Amniotic stem cell (primary cell): ENCODE measurements at places on chromosomes 7 and 10.

DNA sequence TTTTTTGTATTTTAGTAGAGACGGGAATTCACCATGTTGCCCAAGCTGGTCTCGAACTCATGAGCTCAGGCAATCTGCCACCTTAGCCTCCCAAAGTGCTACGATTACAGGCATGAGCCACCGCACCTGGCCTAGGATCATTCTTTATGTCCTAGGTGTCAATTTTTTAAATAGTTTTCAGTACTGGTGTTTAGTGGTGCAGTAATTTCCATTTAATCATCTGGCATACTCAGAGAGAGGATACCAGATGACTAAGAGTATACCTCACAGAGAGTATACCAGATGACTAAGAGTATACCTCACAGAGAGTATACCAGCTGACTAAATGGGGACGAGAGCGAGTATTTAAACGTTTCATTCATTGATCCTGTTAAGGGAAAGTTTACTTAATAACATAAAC, 37.3 kb upstream of the TMEM248 start:
- no peak for DNase-seq

- DNase-seq, result no peak
Observed at GRCh38 chr7:139329119-139329518, 12.0 kb upstream of the FMC1 start.

- DNase-seq, result no peak
Observed at GRCh38 chr10:8103543-8103942, 49.1 kb downstream of the GATA3 start.

DNA sequence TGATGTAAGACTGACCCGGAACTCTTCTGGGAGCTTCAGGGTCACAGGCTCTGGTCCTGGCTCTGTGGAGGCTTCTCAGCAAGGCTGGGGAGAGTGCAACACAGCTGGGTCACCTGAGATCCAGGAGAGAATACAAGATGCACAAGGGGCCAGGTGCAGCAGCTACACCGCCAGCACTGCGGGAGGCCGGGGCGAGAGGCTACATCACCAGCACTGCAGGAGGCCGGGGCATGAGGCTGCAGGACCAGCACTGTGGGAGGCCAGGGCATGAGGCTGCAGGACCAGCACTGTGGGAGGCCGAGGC, 44.3 kb downstream of the PDGFA start:
- no peak for DNase-seq

GRCh38 chr10:80829562-80829961, 291.9 kb downstream of the SH2D4B start:
- DNase-seq, result no peak

DNA sequence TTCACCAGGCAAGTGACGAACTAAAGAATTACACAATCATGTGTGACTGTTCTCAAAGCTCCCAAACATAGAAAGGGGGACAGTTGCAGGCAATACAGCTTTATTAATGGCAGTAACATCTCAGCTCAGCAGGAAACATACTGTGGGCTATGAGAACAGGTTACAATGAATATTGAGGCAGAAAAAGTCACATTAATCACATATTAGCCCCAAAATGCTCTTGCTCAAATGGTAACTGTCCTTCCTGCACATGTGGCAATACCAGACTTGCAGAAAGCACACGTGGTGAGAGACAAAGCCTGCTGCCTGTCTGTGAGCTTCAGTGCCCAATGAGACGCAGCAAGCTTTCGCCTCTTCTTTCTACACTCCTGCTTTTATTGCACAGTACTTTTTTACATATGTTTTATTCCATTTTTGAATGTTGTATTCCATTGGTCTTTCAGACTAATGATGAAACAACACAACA, 104.9 kb upstream of the ACBD5 start:
- no peak for DNase-seq

- DNase-seq, result no peak
Observed at GRCh38 chr10:92119340-92119739, 171.5 kb downstream of the CPEB3 start.

- DNase-seq, result no peak
Observed at GRCh38 chr7:117836-118614, 74.3 kb upstream of the FAM20C start.

DNA sequence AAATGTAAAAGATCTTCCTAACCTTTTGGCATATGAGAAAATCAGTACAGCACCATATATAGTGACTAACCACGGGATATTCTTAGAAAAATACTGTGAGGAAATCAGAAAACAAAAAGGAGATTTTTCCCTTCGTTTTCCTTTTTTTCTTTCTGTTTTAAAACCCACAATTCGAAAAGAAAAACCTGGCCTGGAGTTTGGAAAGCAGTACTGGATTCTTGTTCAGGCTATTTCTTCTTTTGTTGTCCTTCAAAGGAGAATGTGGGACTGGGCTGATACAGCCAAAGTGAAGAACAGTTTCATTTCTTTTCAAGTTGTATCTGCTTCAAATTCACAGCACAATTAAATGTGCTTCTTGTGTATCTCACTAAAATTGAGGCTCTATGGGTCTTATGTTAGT, 156.8 kb upstream of the PHYHIPL start:
- DNase-seq, result no peak

- DNase-seq, result no peak
Observed at GRCh38 chr10:4474829-4475228, 351.2 kb upstream of the AKR1E2 start.

DNA sequence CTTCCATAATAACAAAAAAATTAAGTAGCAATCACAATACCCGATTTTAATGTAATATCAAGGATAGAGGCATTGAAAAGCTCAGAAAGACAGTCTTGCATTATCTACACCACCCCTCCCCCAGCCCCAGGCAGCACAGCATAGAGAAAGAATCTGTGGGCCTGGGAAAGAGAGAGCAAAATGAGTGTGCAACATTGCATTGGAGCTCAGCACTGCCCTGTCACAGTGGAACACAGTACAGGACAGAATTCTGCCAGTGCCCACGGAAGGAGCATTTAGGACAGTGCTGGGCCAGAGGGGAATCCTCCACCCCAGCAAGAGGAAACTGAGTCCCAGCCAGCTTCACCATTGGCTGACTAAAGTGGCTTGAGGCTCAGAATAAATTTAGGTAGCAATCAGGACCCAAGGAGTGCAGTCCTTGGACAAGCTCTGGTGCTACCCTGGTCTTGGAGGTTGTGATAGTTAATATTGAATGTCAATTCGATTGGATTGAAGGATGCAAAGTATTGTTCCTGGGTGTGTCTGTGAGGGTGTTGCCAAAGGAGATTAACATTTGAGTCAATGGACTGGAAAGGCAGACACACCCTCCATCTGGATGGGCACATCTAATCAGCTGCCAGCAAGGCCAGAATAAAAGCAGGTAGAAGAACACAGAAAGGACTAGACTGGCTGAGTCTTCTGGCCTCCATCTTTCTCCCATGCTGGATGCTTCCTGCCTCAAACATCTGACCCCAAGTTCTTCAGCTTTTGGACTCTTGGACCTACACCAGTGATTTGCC, 234.4 kb downstream of the ANK3 start:
- DNase-seq, result no peak

DNA sequence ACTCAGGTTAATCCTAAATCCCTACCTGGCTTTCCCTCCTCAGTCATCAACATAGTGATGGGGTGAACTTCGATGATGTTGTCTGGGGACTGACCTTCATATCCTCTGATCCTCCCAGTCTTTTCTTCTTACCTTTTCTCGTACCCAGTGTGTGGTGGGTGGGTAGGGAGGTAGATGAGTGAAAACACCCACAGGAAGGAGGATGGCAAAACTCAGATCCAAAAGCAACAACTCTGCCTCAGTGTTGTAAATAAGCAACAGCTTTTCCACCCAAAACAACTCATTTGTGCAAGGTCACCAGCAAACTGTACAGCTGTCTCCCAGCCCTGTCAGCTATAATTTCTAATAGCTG, 38.6 kb downstream of the VOPP1 start:
- DNase-seq, result no peak

DNA sequence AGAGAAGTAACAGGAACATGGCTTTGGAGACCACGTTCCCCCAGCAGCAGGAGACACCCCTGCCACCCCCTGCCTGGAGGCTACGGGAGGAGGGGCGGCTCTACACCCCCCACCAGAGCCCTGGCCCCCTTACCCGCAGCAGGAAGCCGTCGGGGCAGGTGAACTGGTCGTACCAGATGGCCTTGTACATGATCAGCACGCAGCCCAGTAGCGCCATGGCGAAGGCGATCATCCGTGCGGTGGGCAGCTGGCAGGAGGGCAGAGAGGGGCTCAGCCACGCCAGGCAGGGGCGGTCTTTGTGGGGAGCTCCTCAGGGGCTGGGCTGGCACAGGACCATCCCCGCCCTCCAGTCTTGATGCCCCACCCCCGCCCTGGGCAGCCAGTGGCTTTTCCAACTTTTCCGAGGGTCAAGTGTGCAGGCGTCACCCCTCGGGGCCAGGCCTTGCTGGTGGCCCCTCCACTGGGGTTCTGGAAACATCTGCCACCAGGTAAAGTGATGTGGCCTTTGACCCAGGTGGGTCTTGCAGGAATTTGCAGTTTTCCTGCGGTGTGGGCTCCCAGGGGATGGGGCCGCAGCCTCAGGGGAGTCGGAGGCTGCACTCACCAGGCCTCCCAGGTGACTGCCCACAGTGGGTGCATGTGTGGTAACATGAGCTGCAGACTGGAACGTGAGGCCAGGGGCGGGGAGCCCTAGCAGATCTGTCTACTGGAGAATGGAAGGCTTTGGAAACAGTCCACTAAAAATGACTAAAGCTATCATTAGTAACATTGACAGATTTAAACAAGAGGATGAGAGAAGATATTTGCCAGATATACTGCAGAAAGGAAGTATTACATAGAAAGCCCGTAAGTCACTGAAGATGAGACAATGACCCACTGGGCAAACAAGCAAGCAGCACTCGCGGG, 9.7 kb downstream of the CALY start:
- no peak for DNase-seq

DNA sequence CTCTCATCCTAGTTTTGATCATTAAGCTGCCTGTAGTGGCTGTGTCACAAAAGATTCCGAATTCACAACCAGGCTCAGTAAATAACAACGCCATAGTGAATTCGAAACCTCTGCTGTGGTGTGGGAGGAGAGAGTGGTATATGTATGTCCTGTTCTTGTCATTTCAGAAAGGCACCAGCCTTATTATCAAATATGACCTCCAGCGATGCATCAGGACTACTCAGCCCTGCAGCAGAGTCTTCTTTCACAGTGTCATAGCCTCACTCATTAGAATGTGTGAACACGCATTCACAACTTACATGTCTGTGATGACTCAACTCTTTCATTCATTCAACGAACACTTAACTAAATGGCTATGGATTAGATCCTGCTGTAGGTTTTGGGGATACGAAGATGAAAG, 15.3 kb downstream of the AOC1 start:
- no peak for DNase-seq

GRCh38 chr10:88039496-88040200, 176.2 kb downstream of the PTEN start:
- no peak for DNase-seq

DNA sequence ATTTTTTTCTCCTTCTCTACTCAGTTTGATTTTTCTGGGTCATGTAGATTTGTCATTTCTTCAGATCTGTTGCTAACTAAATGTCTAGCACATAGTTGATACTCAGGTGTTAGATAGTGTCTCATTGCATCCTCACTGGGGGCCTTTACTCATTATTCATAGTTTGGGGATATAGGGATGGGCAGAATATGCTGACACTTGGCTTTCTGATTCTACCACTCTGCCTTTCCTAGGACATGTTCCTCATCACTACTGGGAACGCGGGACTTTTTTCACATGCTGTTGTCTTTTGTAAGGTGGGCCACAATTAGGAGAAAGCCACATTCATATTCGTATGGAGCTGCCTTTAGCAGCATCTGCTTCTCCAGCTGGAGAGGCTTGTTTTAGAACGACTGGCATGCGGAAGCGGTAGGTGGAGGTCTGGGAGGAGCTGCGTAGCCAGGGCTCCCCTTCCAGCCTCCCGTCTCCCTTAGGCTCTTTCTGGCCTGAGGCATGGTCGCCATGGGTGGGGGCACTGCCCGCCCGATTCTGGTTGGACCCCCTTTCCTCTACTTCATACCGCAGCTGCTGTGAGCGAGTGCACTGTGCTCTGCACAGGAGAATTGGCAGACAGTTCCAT, 78.8 kb downstream of the SND1 start:
- DNase-seq, result no peak

GRCh38 chr10:28879875-28880682, 202.8 kb downstream of the BAMBI start:
- DNase-seq, result no peak

- peak; percentile 46 for DNase-seq
Observed at GRCh38 chr7:20229646-20230500, 12.7 kb upstream of the MACC1 start.

DNA sequence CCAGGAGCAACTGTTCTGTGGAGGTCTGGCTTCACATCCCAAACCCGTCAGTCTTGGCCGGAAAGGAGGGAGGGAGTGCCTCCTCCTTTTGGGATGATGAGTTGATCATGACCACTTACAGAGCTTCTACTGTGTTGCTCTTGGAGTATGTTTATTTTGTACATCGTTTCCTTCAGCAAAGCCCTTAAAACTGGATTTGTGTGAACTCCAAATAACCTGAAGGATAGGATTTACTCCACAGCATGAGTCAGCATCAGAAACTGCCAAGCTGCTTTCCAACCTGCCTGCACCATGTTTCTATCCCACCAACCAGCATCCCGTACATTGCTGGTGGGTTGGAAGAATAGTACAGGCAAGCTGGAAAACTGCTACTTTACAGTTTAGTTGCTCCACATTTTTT, 3.5 kb downstream of the CCDC201 start:
- DNase-seq, result no peak

- DNase-seq, result no peak
Observed at GRCh38 chr10:71735709-71736569, 16.4 kb upstream of the C10orf105 start.

DNA sequence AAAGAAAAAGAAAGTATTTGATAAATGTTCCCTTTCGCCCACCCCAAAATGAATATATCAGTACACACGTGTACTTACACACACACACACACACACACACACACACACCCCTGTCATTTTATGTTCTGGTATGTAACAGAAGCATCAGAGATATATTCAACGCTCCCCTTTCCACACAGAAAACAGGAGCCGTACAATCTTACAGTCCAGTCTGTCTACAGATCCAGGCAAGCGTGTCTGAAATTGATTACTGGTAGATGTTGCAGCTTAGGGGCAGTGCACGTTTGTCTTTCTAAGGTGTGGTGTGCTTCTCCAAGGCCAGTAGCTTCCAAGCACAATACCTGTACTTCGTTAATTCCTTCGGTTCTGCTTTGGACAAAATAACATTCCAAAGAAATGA, 143.7 kb upstream of the RNF32 start:
- no peak for DNase-seq

GRCh38 chr7:56291-56913, 136.0 kb upstream of the FAM20C start:
- no peak for DNase-seq

GRCh38 chr7:134317434-134317833, 704 bp upstream of the SLC35B4 start:
- DNase-seq, result no peak
